ENCODE measurements at places on chromosomes 5 and 9. TPM values are rescaled to one million over a fixed set of nuclear protein-coding genes. Genes with fewer than 3 reads are reported as not detected.

The FYB1 gene
- 4.4 TPM for polyA plus RNA-seq

DNA sequence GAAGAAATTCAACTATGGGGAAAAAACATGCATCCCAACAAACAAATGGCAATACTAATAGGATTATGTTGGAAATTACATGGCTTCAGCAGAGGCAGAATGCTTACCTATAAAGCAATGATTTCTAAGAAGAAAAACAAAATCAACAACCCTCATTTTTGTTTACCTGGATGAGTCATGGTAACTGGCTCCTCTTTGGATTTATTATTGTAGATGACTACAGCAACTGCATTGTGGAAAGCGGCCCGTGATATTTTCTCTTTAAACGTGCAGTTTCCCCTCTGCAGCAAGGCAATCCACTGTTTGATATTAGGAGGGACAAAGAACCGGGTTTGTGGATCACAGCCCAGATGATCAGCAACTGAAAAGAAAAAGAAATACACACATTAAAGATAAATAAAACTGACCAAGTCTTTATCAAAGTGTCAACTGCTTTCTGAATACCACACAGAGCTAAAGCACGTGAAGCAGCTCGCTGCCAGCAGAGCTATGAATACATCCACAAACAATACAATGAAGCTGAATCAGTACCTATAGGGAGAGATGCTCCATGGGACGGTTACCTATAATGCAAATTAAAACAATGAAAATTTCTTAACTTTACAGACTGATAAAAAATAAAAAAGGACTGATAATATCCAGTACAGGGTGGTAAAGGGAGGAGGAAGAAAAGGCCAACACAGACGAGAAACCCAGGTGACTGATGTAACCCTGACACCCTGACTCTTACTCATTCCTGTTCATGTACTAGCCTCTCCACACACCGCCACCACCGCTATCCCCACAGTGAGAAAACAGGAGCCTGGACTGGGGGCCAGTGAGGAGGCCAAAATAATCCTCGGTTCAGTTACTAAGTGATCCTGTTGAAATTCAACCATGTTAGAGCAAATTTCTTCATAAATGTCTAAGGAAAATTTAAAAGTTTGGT is 31.0 kb downstream of the RNF130 start:
- DNase-seq = no peak

The LCN1 gene
- not detected for polyA plus RNA-seq

DNA sequence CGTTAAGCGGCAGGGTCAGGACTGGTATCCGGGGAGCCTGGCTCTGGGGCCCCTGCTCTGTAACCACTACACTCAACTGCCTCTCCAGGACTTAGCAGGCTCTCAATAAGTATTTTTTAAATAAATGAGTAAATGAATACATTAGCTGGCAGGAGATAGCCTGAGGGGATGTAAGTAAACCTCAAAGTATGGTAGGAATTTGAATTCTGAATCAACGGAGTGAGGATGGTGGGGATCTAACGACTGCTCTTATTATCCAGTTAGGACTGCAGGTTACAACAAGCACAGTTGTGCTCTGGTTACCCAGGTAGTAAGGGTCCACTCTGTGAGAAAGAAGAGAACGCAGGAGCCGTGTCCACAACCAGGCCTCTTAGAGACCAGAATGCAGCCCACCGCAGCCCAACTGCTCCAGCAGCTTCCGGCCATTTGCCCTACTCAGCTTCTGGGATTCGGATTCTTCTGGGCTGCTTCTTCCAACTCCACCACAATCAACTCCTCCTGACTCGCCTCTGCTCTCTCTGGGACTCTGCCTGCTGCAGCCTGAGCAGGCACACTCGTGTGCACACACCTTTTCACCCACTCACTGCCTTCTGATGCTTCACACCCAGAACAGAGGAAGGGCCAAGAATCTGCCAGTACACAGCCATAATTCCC is 52.6 kb downstream of the MED27 start:
- DNase-seq = no peak

GRCh38 chr9:131546336-131547084 is 1.2 kb downstream of the PRRT1B start:
- no peak for DNase-seq

The PCDHB2 gene
- 5.1 TPM for polyA plus RNA-seq

The GFPT2 gene
- polyA plus RNA-seq = 6.2 TPM

GRCh38 chr5:8383616-8384015 is 514.7 kb downstream of the MTRR start:
- no peak for DNase-seq
